ENCODE measurements at places on chromosomes 5 and 9.

DNA sequence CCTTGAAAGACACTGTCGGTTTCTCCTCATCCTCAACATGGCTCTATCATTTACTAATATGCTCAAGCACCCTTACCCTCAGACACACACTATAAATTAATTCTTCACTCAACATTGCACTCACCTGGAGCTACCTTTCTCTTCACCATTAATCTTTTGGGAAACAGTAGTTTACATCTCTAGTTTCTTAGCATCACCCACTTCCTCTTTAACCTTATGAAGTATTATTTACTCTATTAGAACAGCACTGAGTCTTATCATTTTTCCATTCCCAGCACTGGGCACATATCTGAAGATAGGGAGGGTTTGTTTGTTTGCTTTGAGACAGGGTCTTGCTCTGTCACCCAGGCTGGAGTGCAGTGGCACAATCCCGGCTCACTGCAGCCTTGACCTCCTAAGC is 213.5 kb downstream of the SMARCA2 start:
- H3K4me1 ChIP-seq = peaks cover 20% of the 10 kb centered on the region
- DNase-seq = no peak
- no peak overlapping the region for H3K4me3 ChIP-seq
- no peaks in the 10 kb centered on the region for H3K27me3 ChIP-seq
- no peaks in the 10 kb centered on the region for H3K36me3 ChIP-seq
- H3K27ac ChIP-seq = no peak overlapping the region

GRCh38 chr5:107090506-107090905 is 580.2 kb downstream of the EFNA5 start:
- no peaks in the 10 kb centered on the region for H3K36me3 ChIP-seq
- DNase-seq = no peak
- H3K27me3 ChIP-seq = no peaks in the 10 kb centered on the region

DNA sequence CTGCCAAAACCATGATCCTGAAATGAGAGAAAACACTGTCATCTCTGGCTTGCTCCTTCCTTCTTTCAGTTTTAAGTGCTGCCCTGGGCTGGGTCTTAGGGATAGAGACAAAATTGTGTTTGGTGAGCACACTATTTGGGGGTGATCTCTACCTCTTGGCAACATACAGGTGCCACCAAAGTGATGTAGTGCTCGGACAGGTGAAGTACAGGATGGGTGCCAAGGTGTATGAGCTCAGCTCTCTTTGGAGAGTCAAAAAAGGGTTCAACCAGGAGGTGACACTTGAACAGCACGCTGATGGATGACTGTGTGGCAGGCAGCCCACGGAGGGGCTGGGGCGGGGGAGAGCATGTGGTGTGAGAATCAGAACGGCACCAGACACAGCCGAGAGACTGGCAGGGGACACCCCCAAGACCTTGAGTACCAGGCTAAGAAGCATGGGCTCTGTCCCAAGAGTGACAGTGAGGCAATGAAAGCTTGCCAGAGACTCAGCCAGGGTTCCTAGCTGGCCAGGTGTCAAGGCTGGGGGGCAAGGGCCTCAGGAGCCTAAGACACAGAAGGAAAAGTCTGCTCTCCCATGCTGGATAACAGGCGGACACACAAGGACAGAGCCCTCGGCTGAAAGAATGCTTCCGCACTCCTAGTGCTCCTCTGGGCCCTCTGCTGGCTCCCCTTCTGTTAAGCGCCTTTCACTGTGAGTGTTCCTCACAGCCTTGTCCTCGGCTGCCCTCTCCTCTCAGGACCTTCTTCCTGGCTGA is 2.5 kb downstream of the NHP2 start:
- H3K4me1 ChIP-seq = peaks cover 8% of the 10 kb centered on the region
- H3K36me3 ChIP-seq = peaks cover 52% of the 10 kb centered on the region
- H3K27ac ChIP-seq = no peak overlapping the region
- H3K4me3 ChIP-seq = no peak overlapping the region
- no peaks in the 10 kb centered on the region for H3K27me3 ChIP-seq

GRCh38 chr9:113626735-113627495 is 163.4 kb downstream of the RGS3 start:
- peaks cover 45% of the 10 kb centered on the region for H3K4me1 ChIP-seq
- H3K27ac ChIP-seq = no peak overlapping the region
- no peak for DNase-seq
- no peak overlapping the region for H3K4me3 ChIP-seq

GRCh38 chr5:14706615-14707021 is 42.1 kb downstream of the OTULIN start:
- no peak overlapping the region for H3K4me3 ChIP-seq
- H3K27me3 ChIP-seq = no peaks in the 10 kb centered on the region
- peaks cover 10% of the 10 kb centered on the region for H3K4me1 ChIP-seq
- peaks cover 58% of the 10 kb centered on the region for H3K36me3 ChIP-seq
- DNase-seq = peak; percentile 92
- H3K27ac ChIP-seq = peak overlapping the region; percentile 42

DNA sequence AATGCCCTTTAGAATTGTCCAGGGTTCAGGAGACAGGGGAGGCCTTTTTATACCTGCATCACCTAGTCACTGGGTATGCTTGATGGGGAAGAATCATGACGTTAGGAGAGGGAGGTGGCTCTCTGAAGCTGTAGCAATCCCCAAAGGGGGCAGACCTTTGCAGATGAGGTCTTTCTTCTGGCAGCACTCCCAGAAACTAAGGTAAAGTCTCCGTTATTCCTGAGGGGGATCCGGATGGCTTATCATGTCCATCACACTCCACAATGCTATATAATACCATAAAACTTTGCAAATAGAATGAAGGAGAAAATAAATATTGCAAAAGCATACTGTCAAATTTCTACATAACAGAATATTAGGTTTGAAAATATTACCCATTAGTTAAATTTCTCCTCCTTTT is 21.5 kb upstream of the CAST start:
- no peak overlapping the region for H3K4me3 ChIP-seq
- no peak for DNase-seq
- no peaks in the 10 kb centered on the region for H3K4me1 ChIP-seq
- H3K27me3 ChIP-seq = no peaks in the 10 kb centered on the region
- H3K27ac ChIP-seq = no peak overlapping the region
- no peaks in the 10 kb centered on the region for H3K36me3 ChIP-seq

GRCh38 chr5:146528236-146528635 is 12.2 kb upstream of the GPR151 start:
- no peak for DNase-seq
- no peaks in the 10 kb centered on the region for H3K4me1 ChIP-seq
- no peaks in the 10 kb centered on the region for H3K36me3 ChIP-seq
- peaks cover 5% of the 10 kb centered on the region for H3K27me3 ChIP-seq
- no peak overlapping the region for H3K4me3 ChIP-seq

DNA sequence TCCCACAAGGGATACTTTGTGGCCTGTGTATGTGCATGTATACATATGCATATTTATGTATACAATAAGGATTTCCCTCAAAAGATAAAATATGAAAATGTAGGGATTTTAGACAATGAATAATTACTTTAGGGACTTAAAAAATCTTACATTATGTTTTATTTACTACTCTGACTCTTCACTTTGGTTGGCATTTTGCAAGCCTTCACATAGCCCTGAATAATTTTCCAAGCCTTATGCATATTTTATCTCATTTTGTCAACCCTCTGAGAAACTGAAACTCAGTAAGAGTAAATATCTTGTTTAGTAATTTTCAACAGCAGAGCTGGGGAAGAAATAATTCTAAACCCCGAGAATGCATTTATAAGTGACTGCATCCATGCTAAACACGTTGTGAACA is 153.0 kb upstream of the SLC24A2 start:
- H3K27ac ChIP-seq = no peak overlapping the region
- H3K36me3 ChIP-seq = no peaks in the 10 kb centered on the region
- H3K4me3 ChIP-seq = no peak overlapping the region
- H3K27me3 ChIP-seq = peaks cover 22% of the 10 kb centered on the region
- no peaks in the 10 kb centered on the region for H3K4me1 ChIP-seq

DNA sequence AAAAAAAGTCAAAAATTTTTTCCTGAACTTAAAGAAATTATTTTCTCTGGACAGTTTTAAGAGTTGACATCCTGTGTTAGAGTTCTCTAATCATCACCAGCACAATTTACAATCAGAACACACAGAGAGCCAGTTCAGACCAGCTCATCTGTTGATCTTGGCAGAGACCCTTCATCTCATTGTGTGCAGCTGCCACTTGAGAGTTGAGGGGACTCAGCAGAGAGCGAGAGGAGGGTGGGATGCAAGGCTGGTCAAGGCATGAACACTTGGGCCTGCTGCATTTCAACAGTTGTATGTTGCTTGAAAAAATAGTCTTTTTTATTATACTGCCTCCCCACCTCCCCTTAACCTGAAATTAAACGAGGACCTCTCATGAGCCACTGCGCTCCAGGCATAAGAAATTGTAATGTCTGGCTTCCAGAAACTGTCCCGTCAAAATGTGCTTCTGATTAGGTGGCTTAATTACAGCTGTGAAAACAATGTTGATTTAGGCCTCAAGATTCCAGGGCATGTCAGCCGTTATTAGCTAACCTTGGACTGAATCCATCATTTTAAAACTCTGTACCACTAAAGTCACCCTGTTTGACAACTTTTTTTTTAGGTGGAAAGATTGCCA is 383.6 kb downstream of the CCDC171 start:
- H3K27ac ChIP-seq = peak overlapping the region; percentile 22
- no peaks in the 10 kb centered on the region for H3K36me3 ChIP-seq
- H3K4me3 ChIP-seq = no peak overlapping the region
- peak; percentile 6 for DNase-seq
- H3K4me1 ChIP-seq = peaks cover 22% of the 10 kb centered on the region

- no peaks in the 10 kb centered on the region for H3K36me3 ChIP-seq
- peak; percentile 68 for DNase-seq
- H3K4me3 ChIP-seq = no peak overlapping the region
- no peaks in the 10 kb centered on the region for H3K4me1 ChIP-seq
- no peak overlapping the region for H3K27ac ChIP-seq
These were observed 9.4 kb downstream of the GADD45G start for GRCh38 chr9:89613912-89614892.

- no peaks in the 10 kb centered on the region for H3K4me1 ChIP-seq
- no peak overlapping the region for H3K27ac ChIP-seq
- H3K4me3 ChIP-seq = no peak overlapping the region
These were observed 146.9 kb upstream of the FBN2 start for GRCh38 chr5:128684961-128685360.

- peaks cover 57% of the 10 kb centered on the region for H3K4me1 ChIP-seq
- no peaks in the 10 kb centered on the region for H3K27me3 ChIP-seq
- peak overlapping the region; percentile 85 for H3K27ac ChIP-seq
- H3K4me3 ChIP-seq = no peak overlapping the region
These were observed 91.0 kb downstream of the FEM1C start for GRCh38 chr5:115453391-115454095.

DNA sequence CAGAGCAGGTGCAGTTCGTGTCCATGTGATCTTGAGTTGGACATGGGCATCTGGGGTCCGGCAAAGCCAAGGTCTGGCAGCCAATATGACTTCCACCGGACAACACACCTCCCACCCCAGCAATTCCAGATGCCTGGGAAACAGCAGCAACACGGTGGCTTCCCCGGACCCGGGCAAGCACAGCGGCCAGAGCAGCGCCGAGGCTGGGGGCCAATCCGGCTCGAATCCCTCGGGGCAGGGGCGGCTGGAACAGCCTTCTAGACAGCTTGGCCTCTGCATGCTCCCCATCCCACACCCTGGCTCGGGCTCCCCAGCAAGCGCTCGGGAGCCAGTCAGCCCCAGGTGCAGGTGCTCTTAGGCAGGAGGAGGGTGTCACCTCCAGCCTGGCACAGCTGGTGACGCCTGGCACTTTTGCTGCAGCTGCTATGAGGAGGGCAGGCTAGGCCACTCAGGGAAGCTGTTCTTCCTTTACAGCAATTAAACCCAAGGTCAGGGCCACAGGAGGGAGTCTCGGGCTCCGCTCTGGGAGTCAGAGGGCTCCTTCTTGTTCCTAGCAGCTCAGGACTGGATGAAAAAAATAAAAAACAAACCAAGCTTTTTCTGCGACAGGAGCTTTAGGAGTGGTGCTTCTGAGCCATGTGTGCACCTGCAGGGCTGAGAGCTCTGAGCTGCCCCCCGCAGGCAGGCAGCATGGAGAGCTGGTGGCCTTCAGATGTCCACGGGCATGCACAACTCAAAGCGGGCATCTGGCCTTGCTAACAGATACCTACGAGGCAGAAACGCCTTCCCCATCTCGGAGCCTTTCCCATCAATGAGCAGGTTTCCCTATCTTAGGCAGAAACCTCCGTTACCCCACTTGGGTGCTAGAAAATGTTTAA is 28.2 kb downstream of the DBH start:
- H3K4me1 ChIP-seq = no peaks in the 10 kb centered on the region
- no peak for DNase-seq
- no peak overlapping the region for H3K27ac ChIP-seq
- peaks cover 8% of the 10 kb centered on the region for H3K27me3 ChIP-seq
- H3K4me3 ChIP-seq = no peak overlapping the region
- no peaks in the 10 kb centered on the region for H3K36me3 ChIP-seq

DNA sequence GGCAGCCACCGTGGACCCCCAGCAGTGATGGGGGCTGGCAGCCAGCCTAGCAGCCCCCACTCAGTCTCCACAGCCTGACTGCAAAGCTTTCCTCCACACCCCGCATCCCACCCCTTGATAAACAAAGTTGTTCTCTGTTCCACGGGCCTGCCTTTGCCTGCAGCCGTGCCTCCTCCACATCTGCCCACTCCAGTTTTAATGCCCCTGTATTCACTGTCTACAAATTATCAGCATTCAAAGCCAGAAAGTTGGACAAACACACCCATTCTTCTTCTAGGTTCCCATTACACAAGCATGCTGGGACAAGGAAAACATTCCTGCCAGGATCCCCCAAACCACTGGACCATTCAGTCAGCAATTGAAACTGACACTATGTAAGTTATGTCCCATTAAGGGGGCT is 23.0 kb upstream of the NR5A1 start:
- H3K4me3 ChIP-seq = no peak overlapping the region
- no peaks in the 10 kb centered on the region for H3K4me1 ChIP-seq
- peaks cover 12% of the 10 kb centered on the region for H3K27me3 ChIP-seq
- no peak for DNase-seq
- no peaks in the 10 kb centered on the region for H3K36me3 ChIP-seq

- H3K4me3 ChIP-seq = no peak overlapping the region
- peak; percentile 58 for DNase-seq
- H3K27me3 ChIP-seq = peaks cover 6% of the 10 kb centered on the region
- no peak overlapping the region for H3K27ac ChIP-seq
- peaks cover 21% of the 10 kb centered on the region for H3K4me1 ChIP-seq
- no peaks in the 10 kb centered on the region for H3K36me3 ChIP-seq
These were observed 16.0 kb upstream of the ZBTB43 start for GRCh38 chr9:126788634-126789349.

Data from osteoblast (primary cell).